ENCODE measurements at places on chromosomes 12 and 14.

- no peak for DNase-seq
Observed at GRCh38 chr14:58942516-58942915, 246.0 kb upstream of the DAAM1 start.

GRCh38 chr14:36655963-36656686, 5.5 kb upstream of the PAX9 start:
- no peak for DNase-seq

GRCh38 chr12:69553628-69554248, 31.5 kb upstream of the CCT2 start:
- no peak for DNase-seq

DNA sequence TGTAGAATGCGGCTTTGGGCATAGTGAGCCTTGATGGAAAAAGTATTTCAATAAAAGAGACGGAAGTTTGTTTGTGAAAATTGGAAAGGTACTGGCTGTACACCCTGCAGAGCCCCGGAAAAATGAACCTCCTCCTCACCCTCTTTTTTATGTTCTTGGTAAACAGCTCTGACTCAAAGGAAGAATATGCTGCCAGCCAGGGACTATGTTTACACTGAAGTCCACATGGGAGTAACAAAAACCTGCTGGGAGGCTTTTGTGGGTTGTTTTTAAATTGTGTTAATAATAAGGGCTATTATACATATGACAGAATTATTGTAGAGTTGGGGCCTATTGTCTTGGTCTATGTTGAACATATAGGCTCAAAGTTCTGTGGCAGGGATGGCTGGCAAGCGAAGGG, 70.7 kb downstream of the TTC8 start:
- no peak for DNase-seq

DNA sequence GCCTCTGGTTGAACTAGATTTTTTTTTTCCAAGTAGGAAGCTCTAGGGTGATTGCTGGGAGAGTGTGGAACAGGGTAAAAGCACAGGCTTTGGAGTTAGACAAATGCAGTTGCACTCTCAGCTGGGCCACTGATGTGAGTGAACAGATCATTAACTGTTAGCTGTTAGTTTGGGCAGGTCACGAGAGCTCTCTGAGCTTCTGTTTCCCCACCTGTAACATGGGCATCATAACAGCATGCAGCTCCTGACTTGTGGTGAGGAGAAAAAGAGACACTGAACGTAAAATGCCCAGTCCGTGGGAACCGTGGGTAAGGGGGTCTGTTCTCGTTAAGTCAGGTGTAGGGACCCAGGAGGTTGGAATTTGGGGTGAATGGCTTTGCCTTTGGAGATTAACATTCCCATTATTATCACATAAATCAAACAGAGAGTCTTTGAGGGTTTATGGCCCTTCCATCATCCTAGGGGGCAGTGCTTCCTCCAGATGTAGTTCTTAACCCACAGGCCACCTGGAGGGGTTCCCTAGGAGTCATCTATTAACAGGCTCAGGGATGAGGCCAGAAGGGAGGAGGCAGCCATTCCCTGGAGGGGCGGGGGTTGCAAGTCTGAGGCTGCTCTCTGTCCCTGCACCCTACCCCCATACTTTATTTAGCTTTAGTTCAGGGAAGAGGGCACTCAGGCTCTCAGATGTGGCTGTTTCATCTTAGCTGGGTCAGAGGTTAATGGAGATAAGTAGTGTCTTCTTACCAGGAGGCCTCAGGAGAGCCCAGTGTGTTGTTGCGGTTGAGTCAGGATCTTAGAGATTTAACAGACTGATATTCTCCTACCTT, 135.2 kb downstream of the DACT1 start:
- no peak for DNase-seq

DNA sequence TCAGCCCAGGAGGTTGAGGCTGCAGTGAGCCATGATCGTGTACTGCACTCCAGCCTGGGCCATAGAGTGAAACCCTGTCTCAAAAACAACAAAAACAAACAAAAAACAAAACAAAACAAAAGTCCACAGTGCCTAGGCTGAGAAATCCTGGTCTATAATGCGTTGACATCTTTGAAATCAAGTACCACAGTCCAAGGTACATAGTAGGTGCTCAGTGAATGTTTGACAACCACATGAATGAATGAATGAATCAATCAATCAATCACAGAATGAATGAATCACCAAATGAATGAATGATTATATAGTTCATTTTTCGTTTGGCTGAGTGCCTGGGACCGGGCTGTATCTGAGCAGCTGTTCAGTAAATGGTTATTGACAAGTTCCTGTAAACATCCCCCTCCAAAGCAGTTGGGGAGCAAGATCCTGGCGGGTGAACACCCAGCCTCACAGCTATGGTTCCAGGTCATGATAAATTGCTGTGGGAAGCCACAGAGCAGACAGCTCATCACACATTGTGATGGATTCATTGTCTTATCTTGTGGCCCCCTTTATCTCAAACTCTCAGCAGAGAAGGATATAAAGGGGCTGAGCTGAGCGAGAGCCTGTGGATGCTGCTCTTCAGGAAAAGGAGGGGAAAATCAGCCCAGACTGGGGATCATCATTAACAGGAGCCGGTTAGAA, 30.4 kb upstream of the IFT81 start:
- DNase-seq: no peak

- no peak for DNase-seq
Observed at GRCh38 chr14:28308734-28309133, 457.9 kb upstream of the FOXG1 start.

- DNase-seq: no peak
Observed at GRCh38 chr14:57161583-57162234, 107.0 kb downstream of the EXOC5 start.

GRCh38 chr12:45409966-45410365, 194.1 kb downstream of the ANO6 start:
- DNase-seq: no peak

GRCh38 chr12:96069511-96070231, 34.3 kb upstream of the LTA4H start:
- no peak for DNase-seq

DNA sequence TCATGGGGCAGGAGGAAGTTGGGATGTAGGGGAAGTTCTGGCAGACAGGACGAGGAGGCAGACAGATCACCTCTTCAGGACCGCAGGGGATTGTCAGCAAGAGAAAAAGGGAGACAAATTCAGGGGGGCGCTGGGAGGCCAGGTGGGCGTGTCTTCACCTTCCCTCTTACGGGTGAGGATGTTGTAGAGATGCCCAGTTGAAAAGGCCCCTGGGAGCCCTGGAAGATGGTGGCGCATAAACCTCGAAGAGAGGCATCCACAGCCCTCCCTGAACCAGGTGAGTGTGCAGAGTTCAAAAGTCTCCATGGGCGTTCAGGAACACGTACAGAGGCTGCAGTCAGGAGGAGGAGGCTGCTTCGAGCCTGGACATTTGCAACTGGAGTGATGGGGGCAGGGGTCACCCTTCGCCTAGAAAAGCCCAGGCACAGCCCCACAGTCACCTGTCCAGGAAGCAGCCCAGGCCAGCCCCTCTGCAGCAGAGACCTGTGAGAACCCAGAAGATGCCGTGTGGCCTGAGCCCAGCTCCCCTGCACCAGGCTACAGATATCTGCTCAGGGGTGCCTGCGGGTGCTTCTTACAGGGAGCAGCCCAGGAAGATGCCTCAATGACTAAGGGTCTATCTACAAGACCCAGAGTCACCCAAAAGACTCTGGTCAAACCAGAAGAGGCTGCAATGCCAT, 74.4 kb downstream of the PRIMA1 start:
- DNase-seq: no peak

- no peak for DNase-seq
Observed at GRCh38 chr12:6125310-6125608, 789 bp upstream of the VWF start.

DNA sequence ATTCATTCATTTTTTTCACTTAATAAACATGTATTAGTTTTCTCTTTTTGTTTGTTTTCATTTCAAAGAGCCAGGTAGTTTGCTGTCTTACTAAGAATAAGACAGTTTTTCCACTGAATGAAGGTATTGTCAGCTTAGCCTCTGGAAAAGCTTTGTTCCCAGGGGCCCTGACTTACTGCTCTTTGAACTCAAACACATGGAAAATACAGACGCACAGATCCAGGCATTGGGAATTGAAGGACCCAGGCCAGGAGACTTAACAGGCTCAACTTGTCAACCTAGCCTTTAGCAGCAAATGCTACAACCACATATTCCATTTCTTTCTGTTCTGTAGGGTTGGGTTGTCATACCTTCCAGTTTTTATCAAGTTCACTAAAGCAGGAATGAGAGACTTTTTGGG, 38.5 kb upstream of the SLCO1C1 start:
- no peak for DNase-seq

GRCh38 chr14:20631880-20632389, 9.6 kb downstream of the OR6S1 start:
- no peak for DNase-seq

DNA sequence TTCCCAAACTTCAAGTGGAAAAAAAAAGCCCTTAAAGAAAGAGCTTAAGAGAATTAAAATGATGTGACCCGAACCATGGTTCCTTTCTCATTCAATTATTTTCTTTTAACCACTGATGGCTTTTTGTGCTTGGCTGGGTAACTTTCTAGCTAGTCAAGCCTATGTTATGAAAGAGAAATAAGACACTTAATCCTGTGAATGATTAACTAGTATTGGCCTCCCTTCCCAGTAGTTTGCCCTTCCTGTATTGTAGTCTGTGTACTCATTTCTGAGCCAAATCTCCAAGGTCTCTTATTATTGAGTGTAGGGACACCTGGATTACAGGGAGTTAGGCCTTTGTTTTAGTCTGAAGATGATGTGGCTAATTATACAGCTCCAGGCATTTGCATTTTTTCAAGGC, 353.0 kb downstream of the RAD51B start:
- DNase-seq: no peak

DNA sequence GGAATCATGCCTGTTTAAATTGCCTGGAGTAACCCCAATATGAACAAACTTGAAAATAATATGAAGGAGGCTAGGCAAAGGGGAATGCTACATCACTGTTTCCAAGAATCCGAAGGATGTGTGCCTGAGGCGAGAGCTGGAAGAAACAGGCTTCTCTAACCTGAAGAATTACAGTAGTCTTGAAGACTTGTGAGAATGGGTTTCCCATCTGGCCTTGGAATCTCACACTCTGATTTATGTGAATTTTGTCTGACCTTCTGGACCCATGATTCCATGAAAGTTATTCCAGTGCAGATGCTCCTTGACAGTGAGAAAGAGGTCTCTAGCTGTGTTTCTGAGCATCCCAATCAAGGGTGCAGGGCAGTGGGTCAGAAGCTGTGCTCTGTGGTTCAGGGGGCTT, 122.1 kb upstream of the PARP11 start:
- DNase-seq: no peak

All from C1 segment of cervical spinal cord (tissue), 14 donors.